Lower leg skin (tissue), 4 donors: ENCODE measurements at places on chromosomes 5 and 9. TPM values are rescaled to one million over a fixed set of nuclear protein-coding genes. Genes with fewer than 3 reads are reported as not detected.

The TRIM7 gene
- 144 TPM for total RNA-seq

The GRM6 gene
- total RNA-seq, result not detected

The AGTPBP1 gene
- total RNA-seq, result 13.4 TPM

The MYMK gene
- not detected for total RNA-seq

The SPATA9 gene
- total RNA-seq, result not detected

The ZDHHC11B gene
- 19.0 TPM for total RNA-seq

The GCNT4 gene
- total RNA-seq, result 2.8 TPM
